ENCODE measurements at places on chromosomes 16 and 17.

- no peak for DNase-seq
These were observed 17.5 kb upstream of the RPTOR start for GRCh38 chr17:80527016-80527645.

DNA sequence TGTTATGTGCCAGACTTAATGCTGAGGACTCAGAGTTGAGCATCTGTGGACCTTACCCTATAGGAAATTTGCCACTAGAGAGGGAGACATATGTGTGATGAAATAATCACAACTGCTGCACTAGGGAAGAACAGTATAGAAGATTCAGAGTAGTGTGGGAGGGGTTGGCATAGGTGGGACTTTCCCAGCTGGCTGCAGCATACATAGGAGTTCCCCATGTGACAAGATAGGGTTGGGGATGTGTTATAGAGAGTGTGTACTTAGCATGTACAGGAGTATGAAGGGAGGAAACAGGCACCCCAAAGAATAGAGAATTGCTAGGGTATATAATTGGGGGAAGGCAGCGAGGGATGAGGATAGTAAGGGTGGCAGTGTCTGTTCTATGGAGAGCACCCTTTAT lies 2.9 kb downstream of the NUP93 start:
- DNase-seq = no peak

DNA sequence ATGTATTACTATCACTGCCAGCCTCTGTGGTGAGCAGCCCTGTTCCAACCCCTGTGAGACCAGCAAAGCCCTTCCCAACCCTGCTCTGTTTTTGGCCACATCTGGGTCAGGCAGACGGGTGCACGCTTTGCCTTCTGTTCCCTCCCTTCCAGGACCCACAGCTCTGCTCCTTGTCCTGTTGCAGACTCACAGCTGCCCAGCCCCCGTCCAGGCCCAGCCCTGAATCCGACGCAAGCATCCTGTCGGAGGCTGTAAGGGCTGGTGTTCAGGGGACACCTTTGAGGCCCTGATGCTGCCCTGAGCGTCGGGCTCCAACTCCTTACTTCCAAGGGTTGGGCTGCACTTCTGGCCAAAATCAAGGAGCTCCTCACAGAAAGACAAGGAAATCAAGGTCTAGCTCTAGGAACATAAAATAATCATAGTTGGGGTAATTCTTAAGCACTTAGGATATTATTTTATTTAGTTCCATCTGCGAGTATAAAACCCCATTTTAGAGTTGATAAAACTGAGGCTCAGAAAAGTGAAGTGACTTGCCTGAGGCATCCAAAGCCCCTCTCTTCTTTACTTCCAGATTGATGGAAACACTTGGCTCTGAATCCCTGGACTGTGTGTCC lies 14.3 kb upstream of the SRCIN1 start:
- no peak for DNase-seq

DNA sequence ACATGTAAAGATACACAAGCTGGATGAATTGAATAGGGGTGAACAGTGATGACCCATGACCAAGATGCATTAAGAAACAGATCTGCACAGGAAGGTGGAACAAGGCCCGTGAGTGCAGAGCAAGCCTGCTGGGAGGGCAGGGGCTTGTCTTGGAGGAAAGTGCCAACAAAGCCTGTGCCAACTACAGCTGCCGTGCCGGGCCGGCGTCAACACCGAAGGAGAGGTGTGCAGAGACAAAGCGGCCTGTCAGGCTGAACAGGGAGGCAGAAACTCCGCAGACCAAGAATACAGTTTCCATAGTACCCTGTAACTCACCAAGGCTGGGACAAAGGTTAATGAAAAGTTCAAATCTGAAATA lies 46.7 kb downstream of the ANKRD11 start:
- no peak for DNase-seq

DNA sequence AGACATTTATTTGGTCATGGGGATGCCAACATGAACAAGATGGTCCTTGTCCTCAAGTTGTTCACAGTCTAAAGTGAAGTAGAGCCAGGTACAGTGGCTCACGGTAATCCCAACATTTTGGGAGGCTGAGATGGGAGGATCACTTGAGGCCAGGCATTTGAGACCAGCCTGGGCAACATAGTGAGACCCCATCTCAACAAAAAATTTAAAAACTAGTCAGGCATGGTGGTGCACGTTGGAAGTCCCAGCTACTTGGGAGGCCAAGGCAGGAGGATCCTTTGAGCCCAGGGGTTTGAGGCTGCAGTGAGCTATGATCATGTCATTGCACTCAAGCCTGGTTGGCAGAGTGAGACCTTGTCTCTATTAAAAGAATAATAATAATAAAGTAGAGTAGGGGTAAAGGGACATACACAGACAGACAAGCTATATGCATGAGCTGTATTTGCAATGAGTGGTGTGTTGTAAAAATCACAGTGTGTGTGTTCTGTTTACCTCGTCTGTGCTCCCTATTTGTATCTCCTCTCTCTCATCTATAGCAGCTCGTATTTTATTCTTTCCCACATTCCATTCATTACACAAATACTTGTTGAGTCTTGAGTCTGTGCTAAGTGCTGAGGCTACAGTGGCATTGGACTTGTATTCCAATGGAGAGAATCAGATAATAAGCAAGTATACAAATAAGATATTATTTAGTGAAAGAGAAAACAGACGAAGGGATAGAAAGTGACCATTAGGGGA lies 73.9 kb upstream of the DHX40 start:
- DNase-seq = no peak

GRCh38 chr17:55163408-55163807 lies 101.4 kb upstream of the HLF start:
- DNase-seq = no peak

- DNase-seq = no peak
These were observed 7.8 kb downstream of the ATP2A3 start for GRCh38 chr17:3956327-3956957.

- no peak for DNase-seq
These were observed 394.5 kb upstream of the C16orf82 start for GRCh38 chr16:26672206-26672605.

- DNase-seq = no peak
These were observed 17.7 kb downstream of the LITAFD start for GRCh38 chr16:8899709-8900317.

GRCh38 chr16:27977966-27978365 lies 85.5 kb downstream of the GSG1L start:
- DNase-seq = peak; percentile 10

DNA sequence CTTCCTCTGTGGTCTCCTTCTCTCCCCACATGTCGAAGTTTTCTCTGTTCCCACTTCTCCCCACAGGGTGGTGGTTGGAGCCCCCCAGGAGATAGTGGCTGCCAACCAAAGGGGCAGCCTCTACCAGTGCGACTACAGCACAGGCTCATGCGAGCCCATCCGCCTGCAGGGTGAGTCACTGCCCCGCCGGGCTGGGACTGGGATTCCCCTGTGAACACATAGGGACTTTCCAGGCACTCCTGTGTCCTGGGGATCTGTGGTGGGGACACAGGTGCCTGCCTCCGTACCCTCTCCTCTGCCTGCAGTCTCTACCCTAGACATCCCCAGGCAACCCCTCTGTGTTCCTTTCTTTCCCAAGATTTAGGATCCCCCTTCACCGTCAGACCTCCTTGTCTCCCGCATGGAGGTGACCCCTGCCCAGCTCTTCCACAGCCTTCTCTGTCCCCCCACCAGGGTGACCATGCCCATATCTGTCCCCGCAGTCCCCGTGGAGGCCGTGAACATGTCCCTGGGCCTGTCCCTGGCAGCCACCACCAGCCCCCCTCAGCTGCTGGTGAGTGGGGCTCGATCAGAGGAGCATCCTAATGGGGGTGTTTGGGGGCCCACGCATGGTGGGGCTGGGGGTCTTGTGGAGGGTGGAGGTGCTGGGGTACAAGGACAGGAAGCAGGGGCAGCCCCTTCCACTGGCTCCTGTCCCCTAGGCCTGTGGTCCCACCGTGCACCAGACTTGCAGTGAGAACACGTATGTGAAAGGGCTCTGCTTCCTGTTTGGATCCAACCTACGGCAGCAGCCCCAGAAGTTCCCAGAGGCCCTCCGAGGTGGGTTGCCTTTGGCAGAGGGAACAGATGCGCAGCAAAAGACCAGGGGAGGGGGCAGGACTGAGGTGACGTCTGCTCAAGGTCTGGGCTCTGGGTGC lies 5.8 kb downstream of the ITGAM start:
- no peak for DNase-seq

DNA sequence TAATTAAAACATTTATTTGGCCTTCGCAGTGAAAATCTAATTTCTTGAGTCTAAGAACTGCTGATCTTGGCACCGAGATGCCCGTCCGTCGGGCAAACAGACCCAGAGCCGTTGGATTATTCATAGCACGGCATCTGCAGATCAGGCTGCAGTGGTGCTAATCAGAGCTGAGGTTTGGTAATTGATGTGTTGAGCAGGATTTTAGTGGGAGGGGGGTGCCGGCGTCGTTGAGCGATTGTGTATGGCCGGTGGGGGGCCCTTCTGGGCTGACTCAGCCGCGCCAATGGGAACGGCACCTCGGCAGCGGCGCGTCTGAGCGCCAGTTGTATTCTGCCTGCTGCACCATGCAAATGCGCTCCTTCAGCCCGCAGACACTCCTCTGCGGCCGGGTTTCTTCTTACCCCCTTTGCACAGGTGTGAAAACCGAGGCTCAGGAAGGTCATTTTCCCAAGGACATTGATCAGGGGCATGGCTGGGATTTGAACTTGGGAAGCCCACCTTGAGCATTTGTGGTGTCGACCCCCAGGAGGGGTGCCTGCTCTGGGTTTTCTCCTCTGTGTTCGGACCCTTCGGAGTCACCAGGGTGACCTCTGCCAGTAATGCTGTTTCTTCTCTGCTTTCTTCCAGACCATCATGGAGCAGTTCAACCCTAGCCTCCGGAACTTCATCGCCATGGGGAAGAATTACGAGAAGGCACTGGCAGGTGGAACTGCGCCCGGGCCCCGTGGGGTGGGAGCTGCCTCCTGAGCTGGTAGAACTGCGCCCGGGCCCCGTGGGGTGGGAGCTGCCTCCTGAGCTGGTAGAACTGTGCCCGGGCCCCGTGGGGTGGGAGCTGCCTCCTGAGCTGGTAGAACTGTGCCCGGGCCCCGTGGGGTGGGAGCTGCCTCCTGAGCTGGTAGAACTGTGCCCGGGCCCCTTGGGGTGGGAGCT lies 18.4 kb downstream of the BAIAP2 start:
- DNase-seq = no peak

DNA sequence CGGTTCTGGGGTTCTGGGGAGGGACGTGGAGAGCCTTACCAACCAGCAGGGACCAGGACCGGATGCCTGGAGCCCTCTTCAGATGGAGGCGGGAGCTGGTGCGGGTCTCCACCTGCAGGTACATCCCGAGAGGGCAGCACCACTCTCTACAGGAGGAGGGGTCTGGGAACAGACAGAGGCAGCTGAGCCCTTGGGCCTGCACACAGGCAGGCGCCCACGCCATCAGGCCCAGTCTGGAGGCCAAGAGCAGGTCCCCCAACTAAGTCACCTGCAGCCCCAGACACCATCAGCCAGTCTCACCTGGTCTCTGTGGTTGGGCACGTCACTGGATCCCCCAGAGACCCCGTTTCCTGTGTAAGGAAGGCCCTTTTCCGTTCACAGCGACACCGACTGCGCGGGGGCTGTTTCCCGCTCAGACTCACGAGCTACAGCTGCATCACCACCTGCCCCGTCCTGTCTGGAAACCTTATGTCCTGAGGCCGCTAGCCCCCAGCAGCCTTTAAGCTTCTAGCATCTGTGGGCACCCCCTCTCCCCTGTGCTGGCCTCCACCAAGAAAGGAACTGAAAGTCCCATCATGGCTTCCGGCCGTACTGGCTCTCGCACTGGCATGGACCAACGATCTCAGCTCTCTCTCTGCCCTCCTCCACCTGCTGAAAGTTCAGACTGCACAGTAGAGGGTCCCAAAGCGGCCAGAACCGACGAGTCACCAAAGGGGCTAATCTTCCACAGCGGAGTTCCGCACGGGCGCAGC lies 1.2 kb downstream of the CYBC1 start:
- no peak for DNase-seq

DNA sequence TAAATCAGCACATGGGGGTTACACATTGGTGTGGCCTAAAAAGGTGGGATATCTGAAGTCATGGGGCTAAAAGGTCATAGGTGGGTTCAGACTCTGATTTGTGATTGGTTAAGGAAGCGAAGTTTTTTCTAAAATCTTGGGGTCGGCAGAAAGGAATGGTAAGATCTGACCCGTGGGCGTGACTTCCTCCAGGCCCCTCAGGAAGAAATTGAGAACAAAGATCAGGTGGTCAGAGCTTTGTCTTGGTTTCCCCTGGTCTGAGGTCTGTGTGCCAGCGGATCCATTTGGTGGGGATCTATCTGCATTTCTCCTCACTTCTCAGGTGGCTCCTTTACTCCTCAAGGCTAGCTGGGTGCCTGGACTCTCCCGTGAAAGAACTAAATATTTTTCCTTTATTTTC lies 302.8 kb downstream of the ABCC12 start:
- DNase-seq = no peak

DNA sequence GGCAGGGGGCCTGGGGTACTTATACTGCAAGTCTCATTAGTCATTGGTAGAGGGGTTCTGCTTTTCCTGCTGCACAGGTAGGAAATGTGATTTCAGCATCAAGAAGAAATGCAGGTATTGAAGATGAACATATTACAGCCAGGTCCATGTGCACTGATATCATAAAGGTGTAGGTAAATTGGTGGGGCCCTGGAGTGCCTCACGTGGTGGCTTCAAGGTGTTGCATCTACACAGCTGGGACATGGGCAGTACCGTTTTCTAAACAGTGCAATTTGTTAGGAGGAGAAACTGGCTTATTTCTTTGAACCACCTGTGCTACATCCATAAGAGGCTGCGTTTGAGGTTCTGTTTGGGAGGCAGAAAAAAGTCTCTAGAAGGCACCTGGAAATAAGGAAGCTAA lies 618.1 kb upstream of the RBFOX1 start:
- no peak for DNase-seq

GRCh38 chr16:11524098-11524760 lies 62.5 kb downstream of the LITAF start:
- DNase-seq = no peak

DNA sequence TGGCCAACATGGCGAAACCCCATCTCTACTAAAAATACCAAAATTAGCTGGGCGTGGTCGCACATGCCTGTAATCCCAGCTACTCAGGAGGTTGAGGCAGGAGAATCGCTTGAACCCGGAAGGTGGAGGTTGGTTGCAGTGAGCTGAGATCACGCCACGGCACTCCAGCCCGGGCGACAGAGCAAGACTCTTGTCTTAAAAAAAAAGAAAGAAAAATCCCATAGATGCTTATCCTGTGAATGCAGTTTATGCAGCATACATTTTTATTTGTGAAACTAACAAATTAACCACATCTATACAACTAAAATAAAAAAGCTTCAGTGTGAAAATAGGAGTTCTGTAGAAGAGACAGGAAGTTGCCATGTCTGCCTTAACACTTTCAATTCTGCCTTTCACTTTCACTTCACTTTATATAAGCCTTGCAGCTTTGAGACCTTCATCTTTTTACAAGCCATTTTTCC lies 7.1 kb downstream of the IGSF6 start:
- DNase-seq = peak; percentile 29

- no peak for DNase-seq
These were observed 32.9 kb downstream of the KATNIP start for GRCh38 chr16:27582883-27583282.

Measured in stromal cell of bone marrow (primary cell).